GM12878 (cell line): ENCODE measurements at places on chromosomes 1 and 21. TPM values are rescaled to one million over a fixed set of nuclear protein-coding genes. Genes with fewer than 3 reads are reported as not detected.

The OR2T11 gene
- total RNA-seq, result not detected in 2 replicates

DNA sequence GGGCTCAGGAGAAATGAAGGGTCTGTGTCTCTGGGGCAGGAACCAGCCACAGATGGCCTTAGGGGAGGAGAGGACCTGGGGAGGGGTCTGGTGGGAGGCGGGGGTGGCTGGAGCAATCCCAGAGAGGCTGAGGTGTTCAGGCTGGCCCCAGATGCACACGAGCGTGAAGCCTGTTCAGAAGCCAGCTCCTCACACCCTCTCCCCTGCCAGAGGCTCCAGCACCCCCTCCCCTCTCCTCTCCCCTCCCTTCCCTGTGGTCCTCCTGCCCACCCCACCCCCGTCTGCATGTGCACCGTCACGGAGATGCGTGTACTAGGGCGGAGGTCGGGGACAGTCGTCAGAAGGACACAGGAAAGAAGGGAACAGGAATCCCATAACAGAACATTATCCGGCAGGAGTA is 115.0 kb upstream of the COL6A1 start:
- no peak for DNase-seq

DNA sequence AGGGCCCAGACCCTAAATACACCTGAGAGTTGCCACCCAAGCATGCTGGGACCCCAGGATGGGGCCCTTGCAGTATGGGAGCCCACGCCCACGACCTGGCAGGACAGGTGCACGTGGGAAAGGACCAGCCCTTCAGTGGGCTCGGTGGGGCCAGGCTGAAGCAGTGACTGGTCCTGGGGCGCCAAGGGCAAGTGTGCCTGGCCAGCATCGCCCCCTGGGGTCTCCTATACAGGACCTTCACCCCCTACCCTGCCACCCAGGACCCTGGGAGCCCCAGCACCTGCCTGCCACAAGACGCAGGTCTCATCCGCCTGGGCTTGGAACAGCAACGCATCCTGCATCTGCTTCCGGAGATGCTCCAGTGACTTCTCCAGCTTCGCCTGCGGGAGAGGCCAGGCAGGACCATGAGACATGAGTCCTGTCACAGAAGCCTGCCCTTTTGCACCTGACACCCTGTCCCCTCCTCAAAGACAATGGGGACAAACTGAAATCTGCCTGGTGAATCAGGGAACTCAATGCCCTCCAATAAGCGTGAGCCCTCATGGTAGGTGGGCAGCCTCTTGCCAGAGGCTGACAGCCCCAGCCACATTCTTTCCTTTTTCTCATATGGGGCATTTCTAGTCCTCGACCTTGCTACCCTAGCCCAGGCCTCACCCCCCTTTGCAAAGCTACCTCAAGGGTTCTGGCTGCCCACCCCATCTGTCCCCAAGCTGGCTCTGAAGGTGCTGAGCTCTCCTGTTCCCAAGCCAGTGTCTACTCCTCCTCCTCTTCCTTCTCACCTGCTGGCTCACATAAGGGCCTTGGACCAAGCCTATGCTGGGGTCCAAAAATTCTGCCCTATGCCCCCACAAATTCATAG is 4.6 kb downstream of the TRIM11 start:
- no peak for DNase-seq

The TRIM58 gene
- not detected in 2 replicates for total RNA-seq
